Stimulated activated naive B cell treated with anti-CD40 and anti-IgM and Interleukin-4, amounts not matched to agents 10 μg/mL and 1 μg/mL and 100 μg/mL, for 72 hours (primary cell): ENCODE measurements at places on chromosomes 6 and 20.

DNA sequence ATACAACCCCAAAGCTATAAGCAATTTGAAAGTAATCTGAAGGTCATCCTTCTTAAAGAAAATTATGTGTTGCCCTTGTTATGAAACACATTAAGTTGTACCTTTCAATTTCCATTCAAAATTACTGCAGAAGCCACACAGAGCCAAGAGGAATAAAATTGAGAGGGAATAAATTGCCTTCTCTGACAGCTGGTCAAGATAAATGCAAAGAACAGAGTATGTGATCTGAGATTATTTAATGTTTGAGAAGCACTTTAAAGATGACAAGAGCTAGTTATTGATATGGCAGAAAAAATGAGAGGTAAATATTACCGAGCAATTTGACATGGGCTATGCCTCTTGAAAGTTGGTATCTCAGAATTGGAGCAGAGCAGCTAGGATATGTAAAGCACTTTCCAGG is 61.6 kb downstream of the TRDN start:
- no peak for DNase-seq

- no peak for DNase-seq
These were observed 350.1 kb upstream of the TSHZ2 start for GRCh38 chr20:52622081-52622480.

DNA sequence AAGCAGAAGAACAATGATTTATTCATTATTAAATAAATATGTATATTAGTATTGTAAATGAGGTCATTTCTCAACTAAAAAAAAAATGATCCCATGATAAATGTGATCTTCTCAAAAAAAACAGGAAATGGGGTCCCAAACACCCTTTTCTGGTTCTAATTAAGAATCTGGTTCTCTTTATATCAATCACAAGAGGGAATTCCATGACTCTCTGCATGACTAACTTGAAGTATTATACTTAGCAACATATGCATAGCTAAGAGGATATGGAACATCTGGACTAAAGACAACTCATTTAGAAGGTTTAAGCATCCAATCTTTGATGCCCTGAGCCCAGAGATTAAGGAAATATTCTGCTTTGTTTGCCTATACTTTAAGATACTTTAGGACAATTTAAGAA is 89.7 kb upstream of the EMILIN3 start:
- DNase-seq = no peak

GRCh38 chr6:25660512-25660911 is 8.5 kb downstream of the SCGN start:
- DNase-seq = no peak

- no peak for DNase-seq
These were observed 30.2 kb downstream of the MYLIP start for GRCh38 chr6:16158943-16159557.

GRCh38 chr6:169691260-169691659 is 10.6 kb downstream of the WDR27 start:
- no peak for DNase-seq

- no peak for DNase-seq
These were observed 50.1 kb downstream of the ZBTB9 start for GRCh38 chr6:33504486-33504885.
